ENCODE measurements at places on chromosomes 1 and 21.

GRCh38 chr21:43717166-43717853 lies 1.6 kb upstream of the PDXK start:
- no peak for DNase-seq

GRCh38 chr1:116316373-116316772 lies 56.7 kb upstream of the ATP1A1 start:
- DNase-seq = no peak

GRCh38 chr1:228867108-228867950 lies 132.1 kb downstream of the RHOU start:
- DNase-seq = no peak

DNA sequence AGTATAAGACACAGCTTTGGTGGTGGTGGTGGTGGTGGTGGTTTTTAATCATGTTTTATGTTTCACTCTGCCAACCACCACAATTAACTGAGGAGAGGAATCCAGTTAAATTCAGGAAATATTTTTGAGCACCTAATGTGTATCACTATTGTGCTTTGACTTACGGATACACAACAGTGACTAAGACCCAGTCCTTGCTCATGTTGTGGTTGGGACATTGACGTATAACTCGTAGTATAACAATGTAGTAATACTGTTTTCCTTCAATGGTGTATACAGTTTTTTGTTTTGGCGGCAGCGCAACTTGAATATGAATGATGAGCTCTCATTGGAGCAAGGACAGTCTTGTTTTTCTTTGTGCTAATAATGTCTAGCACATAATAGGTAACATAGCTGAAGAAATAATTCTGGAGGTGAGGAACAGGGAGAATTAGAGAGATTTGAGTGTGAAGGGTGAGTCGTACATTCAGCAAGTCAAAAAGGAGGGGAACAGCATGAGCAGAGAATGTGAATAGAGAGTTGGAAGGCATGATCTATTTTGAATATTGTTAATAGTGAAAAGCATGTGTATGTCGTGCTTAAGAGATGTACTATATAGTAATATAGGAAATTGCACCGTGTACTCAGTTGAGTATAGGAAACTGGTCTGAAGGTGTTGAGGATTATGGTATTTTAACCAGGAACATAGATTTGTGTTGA lies 5.5 kb downstream of the CACYBP start:
- no peak for DNase-seq

DNA sequence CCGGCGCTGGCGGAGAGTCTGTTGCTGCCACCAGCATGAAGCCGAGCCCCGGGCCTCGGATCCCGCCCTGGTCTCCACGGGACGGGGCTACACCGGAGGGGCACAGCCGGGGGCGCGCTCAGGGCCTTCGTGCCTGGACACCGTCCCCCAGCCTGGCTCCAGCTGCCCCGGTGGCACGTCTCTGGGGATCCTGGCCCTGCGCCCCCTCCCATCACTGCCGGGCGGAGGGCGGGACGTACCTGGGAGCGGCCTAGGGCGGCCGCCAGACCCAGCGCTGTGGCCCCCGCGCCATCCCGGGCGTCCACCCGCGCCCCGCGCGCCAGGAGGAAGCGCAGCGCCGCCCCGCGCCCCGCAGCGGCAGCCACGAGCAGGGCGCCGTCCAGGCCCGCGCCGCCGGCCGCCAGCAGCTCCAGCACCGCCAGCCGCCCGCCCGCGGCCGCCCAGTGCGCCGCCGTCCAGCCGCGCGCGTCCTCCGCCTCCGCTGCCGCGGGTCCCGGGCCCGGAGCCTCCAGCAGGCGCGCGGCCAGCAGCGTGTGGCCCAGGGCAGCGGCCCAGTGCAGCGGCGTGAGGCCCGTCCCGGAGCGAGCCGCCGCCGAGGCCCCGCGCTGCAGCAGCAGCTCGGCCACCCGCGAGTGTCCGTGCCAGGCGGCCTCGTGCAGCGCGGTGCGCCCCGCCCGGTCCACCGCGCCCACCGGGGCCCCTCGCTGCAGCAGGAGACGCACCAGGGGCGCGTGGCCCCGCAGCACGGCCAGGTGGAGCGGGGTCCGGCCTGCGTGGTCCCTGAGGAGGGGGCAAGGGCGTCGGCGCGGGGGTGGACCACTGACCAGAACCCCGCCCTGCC lies 1.0 kb downstream of the ANKRD65 start:
- DNase-seq = no peak

DNA sequence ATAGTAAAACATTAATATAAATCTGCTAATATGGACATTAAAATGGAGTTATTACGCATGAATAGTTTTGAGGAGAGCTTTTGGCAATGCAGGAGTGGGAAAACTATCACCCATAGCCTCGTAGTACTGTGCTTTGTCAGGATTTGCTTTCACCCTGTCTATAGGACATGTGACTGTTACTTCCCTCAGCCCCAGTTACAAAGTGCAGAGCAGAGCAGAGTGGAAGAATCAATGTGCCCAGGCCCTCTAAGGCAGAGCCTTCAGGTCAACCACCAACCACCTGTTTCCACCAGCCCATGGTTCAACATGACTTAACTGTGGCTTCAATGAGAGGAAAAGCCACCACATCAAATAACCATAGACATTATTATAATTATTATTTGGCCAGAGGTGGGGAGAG lies 68.9 kb upstream of the C8B start:
- DNase-seq = no peak

- no peak for DNase-seq
Observed at GRCh38 chr1:39196244-39197215, 8.0 kb upstream of the MACF1 start.

DNA sequence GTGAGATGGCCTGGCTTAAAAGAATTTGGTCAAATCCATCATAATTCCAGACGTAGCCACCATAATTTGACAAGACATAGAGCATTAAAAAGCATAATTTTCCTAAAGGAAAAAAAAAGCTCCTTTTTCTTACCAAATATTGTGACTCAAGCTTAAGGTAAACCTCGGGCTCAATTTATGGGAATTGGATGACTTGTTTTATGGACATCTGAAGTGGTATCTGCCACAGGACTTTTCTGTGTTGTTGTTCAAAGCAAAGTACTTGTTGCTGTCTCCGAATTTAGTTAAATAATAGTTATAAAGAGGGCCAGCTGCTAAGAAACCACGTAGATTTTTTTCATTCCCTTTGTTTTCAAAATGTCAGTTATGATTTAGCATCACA lies 1.1 kb downstream of the MPZL1 start:
- no peak for DNase-seq

- DNase-seq = no peak
Observed at GRCh38 chr1:31792116-31792515, 23.7 kb downstream of the SPOCD1 start.

GRCh38 chr1:26126321-26127084 lies 14.9 kb downstream of the PDIK1L start:
- no peak for DNase-seq

DNA sequence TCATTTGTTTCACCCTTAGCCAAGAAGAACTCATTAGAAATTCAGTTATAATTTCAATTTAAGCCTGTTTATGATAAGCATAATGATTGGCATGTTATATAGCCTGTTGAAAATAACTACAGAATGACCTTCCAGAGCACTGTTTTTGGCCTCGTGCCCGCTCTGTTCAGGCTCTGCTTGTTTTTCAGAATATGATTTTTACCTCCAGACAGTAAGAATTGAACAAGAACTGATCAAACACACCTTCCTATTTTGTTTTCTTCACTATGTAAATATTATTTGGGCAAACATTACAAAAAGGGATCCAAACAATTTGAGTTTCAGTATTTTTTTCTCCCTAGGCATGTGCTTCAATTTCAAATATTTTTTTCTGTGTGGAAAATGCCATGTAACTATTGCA lies 48.1 kb upstream of the ANGPTL1 start:
- DNase-seq = no peak

DNA sequence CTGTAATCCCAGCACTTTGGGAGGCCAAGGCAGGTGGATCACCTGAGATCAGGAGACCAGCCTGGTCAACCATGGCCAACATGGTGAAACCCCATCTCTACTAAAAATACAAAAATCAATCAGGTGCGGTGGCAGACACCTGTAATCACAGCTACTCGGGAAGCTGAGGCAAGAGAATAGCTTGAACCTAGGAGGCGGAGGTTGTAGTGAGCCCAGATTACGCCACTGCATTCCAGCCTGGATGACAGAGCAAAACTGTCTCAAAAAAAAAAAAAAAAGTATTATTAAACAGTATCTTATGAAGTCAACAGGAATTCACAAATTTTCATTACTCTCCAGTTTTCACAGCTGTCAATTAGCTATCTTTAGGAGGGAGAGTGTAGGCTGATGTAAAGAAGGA lies 3.8 kb downstream of the ACBD6 start:
- no peak for DNase-seq

DNA sequence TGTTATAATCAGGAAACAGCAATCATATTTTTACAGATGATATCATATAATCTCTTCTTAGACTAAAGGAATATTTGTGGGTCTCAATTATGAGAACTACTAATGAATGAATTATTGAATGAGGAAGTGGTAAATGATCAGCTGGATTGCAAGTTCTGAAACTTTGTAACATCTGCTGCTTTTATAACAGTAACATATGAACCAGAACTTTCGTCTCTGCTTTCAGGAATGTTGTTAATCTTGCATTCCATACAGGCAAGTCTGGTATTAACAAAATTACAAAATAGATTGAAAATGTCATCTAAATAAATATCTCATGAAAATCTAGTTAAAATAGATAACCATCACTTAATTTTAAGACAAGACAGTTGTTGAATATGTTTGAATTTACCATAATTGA lies 110.5 kb upstream of the COL11A1 start:
- DNase-seq = no peak

DNA sequence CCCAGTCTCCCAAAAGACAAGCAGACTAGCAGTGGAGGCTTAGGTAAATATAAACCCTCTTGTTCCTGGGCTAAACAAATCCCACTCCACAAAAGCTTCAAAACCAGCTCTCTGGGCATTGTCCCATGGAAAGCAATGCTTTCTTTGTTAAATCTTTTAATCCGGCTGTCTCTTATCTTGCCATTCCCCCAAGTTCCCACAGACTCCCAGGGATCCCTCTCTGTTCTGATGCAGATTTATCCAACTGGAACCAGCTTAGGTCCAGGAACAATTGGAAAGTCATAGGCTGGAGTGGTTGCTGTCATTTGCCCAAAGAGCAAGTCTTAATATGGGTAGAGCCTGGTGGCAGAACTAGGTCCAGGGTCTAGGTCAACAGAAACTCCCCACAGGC lies 110.1 kb upstream of the ATP1A1 start:
- no peak for DNase-seq

DNA sequence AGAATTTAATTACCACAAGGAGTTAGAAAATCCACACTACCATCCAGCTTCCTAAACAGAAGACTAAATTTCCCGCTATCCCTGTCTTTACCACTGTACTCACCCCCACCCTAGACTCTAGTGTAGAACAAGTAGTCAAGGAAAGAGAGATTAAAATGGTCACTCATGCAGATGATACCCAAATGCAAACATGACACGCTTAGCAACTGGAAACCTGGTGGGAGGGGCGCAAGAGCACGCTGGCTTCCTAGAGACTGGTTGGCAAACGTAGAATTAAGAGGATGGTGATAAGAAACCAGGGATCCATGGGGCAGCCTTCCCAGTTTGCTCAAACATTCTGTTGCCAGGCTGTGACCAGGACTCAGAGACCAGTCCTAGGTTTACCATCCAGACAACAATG lies 9.9 kb upstream of the LDLRAD1 start:
- DNase-seq = no peak

- DNase-seq = no peak
Observed at GRCh38 chr21:45639206-45640000, 4.1 kb upstream of the PCBP3 start.

- no peak for DNase-seq
Observed at GRCh38 chr1:6695868-6696267, 5.7 kb downstream of the DNAJC11 start.

DNA sequence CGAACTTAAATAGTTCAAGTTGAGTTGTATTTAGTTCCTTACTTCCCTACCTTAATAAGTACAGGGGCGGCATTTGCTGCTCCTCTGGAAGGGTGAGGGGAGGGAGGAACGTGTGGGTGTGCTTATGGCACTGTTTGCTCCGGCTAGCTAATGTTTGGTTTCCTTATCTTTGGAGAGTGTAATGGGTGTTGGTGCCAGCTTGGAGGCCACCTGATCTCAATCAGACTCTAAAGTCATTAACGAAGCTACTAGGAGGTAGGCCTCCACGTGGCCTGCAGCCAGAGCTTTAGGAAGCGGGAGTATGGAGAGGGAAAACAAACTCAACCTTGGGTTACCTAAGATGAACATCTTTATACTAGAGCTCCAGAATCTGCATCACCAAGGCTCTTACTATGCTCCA lies 43.0 kb upstream of the RAP1A start:
- no peak for DNase-seq

GRCh38 chr1:23593556-23594148 lies 34.4 kb upstream of the ID3 start:
- DNase-seq = no peak

DNA sequence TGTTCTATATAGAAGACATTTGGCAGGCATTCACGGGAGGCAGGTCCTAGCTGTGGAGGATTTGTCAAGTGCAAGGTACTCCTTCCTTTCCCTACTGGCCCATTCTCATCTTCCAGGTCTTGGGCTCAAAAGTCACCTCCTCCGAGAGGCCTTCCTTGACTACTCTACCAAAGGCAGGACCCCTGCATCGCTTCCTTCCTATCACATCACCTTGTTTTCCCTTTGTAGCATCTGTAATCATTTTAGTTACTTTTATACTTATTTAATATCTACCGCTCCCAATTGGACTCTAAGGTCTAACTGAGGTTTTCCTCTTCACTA lies 296.8 kb upstream of the KAZN start:
- DNase-seq = no peak

DNA sequence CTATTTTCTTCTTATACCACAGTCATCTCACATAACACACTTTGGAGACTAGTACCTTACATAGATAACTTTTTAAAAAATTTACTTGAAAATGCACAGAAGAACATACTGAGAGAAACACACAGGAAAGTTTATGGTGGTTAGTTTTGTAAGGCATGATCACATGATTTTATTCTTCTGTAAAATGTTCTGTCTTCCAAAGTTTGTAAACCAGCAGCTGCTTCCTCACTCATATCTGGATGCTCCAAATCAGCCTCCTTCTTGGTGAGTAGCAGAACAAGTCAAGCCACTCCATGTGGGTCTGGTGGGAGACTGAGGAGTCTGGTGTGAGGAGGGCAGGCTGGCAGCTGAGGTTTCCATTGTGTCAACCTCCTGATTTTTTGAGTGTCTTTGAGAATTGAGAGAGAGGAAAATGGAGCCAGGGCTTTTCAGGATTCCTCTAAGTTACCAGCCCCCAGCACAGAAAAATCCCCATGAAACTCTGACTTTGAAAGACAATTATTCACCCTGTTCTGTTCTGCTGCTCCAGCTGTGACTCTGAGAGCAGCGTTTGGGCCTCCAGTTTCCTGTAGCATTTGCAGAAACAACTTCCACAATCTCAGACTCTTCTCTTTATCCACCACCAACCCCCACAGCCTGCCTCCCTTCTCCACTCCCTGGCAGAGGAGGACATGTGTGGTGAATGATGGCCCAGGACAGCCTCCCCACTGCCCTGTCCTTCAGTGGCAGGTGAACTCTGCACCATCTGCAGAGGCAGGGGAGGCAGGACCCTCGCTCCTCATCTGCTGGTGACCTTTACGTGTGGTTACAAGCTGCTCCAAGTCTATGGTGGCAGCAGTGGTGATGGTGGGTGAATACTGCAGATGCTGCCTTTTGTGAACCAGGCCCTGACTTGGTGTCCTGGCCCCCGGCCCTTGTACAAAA lies 82.3 kb downstream of the FCRL5 start:
- DNase-seq = no peak

GRCh38 chr1:207999972-208000371 lies 89.0 kb upstream of the CD34 start:
- no peak for DNase-seq

GRCh38 chr1:58933599-58933926 lies 149.7 kb upstream of the JUN start:
- no peak for DNase-seq

- DNase-seq = no peak
Observed at GRCh38 chr1:95534985-95535384, 301.0 kb downstream of the RWDD3 start.

All from renal cortex interstitium (tissue), 15 donors.